Astrocyte of the spinal cord (primary cell): ENCODE measurements at places on chromosomes 5 and 9.

DNA sequence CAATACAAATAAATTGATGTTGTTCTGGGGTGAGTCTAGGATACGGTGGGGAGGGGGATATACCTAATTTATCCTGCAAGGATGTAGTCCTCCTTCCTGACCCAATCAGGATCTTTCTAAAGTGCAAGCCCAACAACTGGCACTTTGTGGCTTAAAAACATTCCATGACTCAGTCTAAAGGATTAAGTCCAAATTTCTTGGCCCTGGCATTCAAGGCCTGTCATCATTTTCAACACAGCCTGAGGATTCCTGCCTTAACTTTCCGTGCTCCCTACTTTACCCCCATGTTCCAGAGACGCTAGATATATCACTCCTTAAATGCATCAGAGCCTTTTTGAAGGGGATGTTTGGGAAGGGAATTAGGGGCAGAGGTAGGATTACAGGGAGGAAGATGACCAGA, 1.0 kb downstream of the FAM221B start:
- DNase-seq = peak; percentile 40

DNA sequence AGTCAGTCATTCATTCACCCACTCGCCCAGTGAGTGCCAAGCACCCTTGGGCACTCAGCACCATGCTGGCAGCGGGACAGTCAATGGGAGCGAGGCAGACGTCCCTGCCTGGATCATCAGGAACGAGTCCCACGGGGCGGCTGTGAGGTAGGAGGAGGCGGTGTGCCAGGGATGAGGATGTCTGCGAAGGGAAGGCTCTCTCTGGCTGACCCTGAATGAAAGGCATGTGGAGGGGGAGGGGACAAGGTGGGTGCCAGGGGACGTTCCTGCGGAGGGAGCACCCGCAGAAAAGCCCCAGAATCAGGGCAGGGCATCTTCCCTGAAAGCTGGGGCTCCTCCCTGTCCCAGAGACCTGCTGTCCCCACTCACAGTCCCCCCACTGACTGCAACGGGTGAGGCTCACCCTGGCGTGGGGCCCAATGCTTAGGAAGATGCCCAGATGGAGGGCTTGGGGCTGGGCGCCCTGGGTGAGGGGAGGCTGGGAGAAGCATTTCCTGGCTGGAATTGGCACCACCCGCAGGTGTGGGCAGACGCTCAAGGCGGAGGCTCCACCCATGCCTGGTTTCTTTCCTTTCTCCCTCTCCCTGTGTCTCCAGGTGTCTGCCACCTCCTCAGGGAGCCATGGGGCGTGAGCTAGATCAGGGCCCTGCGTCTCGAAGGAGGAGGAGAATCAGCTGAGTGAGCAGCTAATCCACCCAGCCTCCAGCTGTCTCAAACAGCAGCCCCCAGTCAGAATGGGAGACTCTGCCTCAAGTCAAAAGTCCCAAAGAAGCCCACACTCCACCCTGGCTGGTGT, 179.0 kb upstream of the PPP1R26 start:
- no peak for DNase-seq

- DNase-seq = peak; percentile 35
Measured at GRCh38 chr9:137294681-137295237, 7.3 kb downstream of the NRARP start.

- DNase-seq = peak; percentile 42
Measured at GRCh38 chr5:115379622-115380344, 83.3 kb upstream of the CCDC112 start.

DNA sequence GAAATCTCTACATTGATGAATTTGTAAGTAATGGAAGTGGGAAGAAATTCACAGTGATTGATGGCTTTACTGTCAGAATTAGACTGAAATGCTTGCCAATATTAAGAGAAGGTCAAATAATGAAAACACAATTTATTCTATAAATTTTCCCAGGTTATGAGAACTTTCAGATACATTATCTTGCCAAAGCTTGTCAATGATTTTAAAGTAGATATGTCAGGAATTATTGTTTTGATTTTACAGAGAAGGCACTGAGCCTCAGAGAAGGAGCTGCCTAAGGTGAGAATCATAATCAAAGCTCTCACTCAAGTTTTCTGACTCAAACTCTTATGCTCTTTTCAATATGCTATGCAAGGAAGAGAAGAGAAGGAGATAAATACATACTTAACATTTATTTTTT, 564.0 kb upstream of the RGMB start:
- DNase-seq = no peak

DNA sequence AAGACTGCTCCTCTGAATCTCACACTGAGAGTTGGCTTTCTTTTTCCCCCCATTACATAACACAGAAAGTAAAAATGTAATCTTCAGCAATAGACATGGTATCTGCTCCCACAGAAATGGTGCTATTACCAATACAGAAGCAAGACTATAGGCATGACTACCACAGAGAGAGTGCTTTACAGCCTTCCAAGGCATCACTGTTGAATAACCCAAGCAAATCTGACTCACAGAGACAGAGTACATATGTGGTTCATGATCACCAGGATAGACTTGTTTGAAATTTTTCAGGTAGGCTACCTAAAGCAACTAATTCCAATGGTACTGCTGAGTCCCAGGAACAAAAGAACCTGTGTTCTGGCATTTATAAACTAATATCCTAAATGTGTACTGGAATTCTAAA, 1373.4 kb upstream of the C9orf72 start:
- DNase-seq = no peak

DNA sequence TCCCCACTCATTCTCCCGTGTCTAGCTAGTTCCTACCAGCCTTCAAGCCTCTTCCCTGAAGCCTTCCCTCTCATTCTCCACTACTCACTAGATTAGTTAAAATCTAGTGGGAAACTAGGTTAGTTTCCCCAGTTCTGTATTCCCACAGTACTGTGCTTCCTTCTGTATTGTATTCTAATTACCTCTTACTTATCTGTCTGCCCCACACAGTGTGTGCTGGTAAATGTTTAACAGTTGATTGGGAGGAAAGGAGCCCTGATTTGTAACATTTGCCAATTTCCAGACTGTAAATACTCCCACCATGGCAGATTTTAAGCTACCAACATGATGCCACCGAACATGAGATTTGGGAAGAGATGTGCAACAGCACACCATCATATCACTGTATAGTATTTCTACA, 8.3 kb downstream of the KLHL3 start:
- DNase-seq = no peak

DNA sequence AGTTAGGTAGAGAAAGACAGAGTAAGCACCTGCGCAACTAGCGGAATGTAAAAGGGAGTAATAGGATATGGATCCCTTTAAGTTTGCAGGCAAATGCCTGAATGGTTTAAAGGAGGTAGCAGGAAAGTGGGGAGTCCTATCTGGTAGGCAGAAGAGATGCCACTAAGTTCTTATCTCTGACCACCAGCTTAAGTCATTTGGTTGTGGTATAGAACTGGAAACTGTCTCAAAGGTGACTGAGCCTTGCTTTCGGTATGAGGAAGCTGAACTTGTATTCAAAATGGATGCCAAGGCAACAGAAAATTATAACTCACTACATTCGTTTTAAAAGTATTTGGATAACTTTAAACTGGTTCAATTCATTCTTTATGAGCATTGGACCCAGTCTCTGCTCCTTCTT, 475.6 kb downstream of the DMRTA1 start:
- DNase-seq = no peak

DNA sequence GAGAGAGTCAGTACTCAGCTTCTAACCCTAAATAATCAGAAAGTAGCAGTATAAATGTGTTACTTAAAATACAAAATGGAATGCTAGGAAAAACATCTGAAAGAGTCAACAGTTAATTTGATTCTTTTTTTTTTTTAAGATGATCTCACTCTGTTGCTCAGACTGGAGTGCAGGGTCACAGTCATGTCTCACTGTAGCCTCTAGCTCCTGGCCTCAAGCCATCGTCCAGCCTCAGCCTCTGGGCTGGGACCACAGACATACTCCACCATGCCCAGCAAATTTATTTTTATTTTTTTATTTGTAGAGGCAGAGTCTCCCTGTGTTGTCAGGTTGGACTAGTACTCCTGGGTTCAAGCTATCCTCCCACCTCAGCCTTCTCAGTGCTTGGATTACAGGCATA, 424.9 kb downstream of the IRX2 start:
- DNase-seq = no peak

DNA sequence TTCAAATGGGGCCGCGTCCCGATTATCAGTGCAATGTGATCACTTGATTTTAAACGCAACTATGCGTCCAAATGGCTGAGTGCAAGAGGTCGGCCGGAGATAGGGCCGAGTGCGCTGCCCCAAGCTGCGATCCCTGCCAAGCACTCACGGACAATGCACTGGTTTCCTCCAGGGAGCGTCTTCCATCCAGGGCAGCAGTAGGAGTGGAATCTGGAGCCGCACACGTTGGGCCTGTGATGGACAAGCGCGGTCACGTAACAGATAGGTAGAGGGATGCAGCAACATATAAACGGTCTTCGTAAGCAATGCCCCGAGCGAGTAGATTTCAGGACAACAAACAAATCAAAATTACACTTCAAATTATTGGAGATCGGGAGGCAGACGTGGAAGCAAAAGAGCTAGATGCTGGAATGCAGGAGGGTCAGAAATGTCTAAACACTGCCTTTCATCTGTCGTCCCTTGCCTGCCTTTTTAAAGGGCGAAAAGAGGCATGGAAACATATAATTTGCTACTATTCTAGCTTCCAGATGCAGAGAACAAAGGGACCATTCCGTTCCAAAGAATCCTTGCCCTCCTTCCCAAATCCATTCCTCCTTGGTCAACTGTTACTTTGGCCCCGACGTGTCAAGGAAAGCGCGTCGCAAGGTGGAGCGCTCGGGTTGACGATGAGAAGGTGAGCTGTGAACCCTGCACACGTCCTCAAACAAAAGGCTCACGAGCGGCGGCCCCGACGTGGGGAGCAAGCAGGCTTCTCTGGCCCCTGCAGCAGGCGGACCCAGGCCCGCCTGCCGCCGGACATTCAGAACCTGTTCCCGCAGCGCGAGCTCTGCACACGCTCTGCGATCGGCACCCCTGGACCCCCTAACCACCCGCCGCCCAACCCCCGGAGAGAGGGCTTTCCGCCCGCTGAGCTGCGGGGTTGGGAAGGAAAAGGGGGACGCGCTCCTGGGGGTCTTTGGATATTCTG, 1.5 kb downstream of the FBN2 start:
- DNase-seq = peak; percentile 12

GRCh38 chr5:82445726-82446335, 167.7 kb upstream of the RPS23 start:
- no peak for DNase-seq

DNA sequence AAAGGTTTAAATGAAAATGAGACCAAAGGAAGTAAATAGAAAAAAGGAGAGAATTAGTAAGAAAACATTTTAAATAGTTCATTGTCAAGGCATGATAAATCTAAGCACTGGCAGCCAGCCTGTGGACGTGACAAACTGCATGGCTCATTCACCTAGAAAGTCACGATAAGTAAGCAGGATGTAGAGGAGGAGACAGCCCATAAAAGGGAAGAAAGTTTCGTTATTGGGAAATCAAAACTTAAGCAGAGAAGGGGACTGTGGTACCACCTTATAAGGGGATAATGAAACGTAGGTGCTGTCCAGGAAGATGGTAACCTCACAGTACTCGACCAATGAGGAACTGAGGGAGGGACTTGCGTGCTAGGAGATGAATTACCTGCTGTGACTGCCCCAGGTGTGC, 494.5 kb upstream of the GRAMD2B start:
- no peak for DNase-seq

- peak; percentile 45 for DNase-seq
Measured at GRCh38 chr9:100167176-100167575, 68.1 kb downstream of the INVS start.

- DNase-seq = no peak
Measured at GRCh38 chr5:124951105-124951504, 204.7 kb upstream of the ZNF608 start.

DNA sequence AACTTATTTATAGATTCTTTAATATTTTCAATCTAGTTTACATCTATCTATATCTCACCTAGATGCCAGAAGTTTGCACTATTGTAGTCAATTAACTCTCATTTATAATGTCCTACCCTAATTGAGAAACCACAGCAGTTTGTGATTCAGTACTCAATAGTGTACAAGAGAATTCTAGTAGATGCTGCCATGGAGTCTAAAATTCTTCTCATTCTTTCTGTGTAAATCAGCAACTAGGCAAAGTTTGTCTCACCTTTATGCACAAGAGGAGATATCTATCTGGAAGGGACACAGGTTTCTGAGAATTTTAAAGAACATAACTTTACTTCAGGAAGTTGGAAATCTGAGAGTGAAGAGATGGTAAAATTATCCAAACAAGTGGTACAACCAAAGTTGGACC, 173.0 kb upstream of the FBXL7 start:
- no peak for DNase-seq

DNA sequence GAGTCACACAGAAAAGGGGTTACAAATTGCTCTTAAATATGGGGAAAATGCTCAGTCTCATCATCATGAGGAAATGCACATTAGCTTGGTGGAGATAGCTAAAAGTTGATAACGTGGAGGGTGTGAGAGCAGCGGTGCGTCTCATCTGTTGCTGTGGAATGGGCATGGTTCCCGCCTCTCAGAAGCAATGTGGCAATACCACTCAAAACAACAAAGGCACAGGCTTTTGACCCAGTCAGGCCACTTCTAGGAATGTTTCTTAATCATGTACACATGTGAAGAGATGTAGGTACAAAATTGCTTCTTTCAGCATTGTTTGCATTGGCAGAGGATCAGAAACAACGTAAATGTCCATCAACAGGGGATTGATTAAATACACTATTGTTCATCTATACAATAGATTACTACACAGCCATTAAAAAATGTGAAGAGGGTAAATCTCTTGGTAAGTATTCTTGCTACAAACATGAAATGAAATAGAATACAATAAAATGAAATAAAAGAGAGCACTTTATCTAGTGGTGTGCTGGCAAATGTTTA, 212.6 kb upstream of the MSX2 start:
- DNase-seq = no peak

- no peak for DNase-seq
Measured at GRCh38 chr5:67669916-67670315, 473.3 kb upstream of the CD180 start.

- peak; percentile 51 for DNase-seq
Measured at GRCh38 chr5:60649288-60649917, 50.6 kb downstream of the DEPDC1B start.

- DNase-seq = no peak
Measured at GRCh38 chr5:14114615-14115251, 28.4 kb upstream of the TRIO start.

DNA sequence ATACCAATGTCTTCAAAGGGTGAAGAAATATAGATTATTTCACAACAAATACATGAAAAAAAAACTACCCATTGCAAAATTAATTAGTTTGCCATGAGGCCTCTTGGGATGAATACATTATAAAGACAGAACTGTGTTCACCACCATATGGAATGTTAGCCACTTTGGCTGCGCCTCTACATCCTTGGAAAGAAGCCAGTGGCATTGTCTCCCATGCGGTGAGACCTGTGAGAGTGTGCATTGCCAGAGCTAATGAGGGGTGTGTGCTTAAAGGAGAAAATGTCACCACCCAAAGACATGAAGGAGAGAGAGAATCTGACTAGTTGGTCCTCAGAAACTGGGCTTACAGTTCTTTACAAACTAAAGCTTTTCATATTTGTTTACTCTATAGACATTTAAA, 110.6 kb downstream of the PLPPR1 start:
- no peak for DNase-seq

GRCh38 chr9:19785230-19785629, 3.6 kb downstream of the SLC24A2 start:
- no peak for DNase-seq

GRCh38 chr9:128025736-128026135, 41.4 kb downstream of the NAIF1 start:
- no peak for DNase-seq

GRCh38 chr9:4297786-4298254, 2.0 kb downstream of the GLIS3 start:
- DNase-seq = peak; percentile 68

- peak; percentile 45 for DNase-seq
Measured at GRCh38 chr5:111394586-111394985, 117.7 kb downstream of the STARD4 start.
